Substantia nigra (tissue), 51 donors: ENCODE measurements at places on chromosomes 4 and X.

- DNase-seq, result no peak
These were observed 16.5 kb downstream of the CYBB start for GRCh38 chrX:37796310-37796709.

GRCh38 chrX:120725874-120726273 is 96.0 kb upstream of the C1GALT1C1 start:
- no peak for DNase-seq

- no peak for DNase-seq
These were observed 20.9 kb downstream of the KLB start for GRCh38 chr4:39427520-39428114.

DNA sequence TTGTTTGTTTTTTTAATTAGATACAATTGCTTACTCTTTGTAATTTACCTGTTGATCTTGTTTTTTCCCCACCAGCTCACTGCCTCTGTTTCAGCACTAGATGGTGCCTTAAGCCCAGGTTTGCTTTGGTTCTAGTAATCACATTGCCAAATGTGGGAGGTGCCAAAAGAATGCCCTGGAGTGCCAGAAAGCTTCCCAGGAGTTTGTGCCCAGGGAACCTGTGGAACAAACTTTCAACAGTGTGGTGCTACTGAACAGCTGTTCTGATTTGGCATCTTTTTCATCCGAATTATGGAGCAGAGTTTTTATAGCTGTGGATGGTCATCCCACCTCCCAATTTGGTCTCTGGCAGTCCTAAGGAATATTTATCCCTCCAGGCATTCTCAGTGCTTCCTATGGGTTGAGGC is 1000.7 kb downstream of the STIM2 start:
- DNase-seq, result no peak

DNA sequence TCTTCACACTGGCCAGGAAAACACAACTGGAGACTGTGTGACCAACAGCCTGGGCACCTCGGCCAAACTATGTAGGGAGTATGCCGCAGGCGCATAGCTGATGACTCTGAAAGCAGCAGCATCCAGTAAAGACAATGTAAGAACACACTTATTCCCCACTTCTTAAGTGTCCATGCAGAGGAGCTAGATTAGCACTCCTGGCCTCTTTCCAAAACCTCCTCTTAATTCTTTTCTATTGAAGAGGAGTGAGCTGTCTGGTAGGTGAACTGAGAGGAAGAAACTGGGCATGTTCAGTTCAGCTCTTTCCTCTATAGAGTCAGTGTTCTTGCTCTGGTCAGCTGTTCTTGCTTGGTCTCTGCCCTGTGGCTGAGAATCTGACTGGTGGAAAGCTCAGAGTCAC is 21.1 kb downstream of the NMU start:
- DNase-seq, result no peak

GRCh38 chr4:102780476-102781144 is 19.8 kb upstream of the MANBA start:
- DNase-seq, result no peak

DNA sequence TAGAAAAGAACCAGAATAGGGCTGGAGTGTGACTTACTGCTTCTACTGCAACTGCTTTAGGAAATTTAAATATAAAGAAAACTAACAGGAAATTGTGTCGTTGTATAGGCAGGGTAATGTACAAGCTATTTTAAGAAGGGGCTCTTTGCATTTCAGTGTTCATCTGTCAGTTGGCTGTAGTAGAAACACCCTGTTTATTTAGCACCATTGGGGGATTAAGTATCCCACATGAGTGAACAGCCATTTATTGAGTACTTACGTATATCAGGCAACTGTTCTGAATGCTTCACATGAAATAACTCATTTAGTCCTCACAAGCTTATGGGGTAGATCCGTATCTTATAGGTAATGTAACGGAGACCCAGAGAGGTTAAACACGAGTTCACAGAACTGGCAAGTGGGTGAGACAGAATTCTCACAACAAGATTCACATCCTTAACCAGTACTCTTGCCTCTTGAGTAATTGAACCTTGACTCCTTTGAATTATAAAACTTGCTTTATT is 23.9 kb downstream of the STIM2 start:
- no peak for DNase-seq

DNA sequence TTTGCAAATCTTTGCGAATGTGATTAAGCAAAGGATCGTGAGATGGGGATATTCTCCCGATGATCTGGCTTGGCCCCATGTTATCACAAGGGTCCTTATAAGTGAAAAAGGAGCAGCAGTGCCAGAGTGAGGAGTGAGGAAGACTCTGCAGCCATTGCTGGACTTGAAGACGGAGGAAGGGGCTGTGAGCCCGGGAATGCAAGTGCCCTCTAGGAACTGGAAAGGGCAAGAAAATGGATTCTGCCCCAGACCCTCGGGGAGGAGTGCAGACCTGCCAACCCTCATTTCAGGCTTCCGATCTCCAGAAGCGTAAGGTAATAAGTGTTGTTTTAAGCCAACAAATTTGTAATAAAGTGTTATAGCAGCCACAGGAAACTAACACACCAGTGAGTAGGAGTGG is 76.3 kb downstream of the EVC start:
- no peak for DNase-seq

DNA sequence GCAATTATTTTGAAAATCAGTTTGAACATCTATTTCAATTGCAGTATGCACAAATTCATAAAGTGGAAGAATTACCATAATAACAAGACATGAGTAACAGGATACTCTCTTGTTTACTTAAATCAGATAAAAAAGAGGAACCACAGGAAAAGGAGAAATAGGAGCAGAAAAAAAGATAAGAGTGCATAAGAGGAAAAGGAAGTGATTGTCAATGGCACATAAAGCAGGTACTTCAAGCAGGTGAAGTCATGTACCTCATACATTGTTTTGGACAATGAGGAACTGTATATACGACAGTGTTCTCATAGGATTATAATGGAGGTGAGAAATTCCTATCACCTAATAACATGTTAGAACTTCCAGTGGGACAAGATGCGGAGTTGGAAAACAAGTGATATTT is 334.5 kb upstream of the PCDH7 start:
- no peak for DNase-seq

DNA sequence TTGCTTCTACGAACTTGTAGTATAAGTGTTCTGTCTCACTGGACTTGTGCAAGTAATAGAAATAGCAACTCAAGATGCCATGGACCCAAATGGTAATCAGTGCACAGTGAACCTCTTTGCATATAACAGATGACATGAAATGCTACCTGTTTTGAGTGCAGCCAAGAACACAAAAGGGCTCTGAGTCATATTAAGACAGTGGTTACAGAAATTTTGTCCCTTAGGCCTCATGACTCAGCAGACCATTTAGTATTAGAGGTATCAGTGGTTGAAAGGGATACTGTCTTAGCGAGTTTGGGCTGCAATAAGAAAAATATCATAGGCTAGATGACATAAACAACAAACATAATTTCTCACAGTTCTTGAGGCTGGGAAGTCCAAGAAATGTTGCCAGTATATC is 502.9 kb upstream of the PCDH10 start:
- no peak for DNase-seq

DNA sequence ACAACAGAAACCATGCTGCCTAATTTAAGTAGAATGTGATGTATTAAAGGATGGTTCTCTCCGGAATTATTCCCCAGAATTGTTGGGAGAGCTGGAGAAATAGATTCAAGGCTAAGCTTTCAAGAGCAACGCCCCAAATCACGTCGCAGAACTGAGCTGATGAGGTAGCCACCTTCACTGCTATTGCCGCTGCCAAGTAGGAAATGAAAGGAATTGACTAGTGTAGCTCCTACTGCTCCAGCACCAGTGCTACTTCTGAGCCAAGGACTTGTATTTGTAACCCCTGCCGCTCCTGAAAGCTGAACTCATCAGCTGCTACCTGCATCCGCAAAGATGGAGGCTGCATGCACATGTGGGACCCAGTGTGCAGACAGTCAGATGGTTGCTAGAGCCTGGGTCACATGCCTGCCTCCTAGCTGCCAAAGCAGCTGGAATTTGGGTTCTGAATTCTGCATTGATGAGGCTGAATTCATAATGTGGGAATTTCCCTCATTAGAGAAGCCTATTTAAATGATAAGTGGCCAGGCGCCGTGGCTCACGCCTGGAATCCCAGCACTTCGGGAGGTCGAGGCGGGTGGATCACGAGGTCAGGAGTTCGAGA is 173.9 kb downstream of the PDGFRA start:
- DNase-seq, result no peak

- DNase-seq, result no peak
These were observed 31.3 kb downstream of the HAND2 start for GRCh38 chr4:173498771-173499170.

GRCh38 chr4:151105454-151106032 is 6.1 kb downstream of the RPS3A start:
- no peak for DNase-seq

- no peak for DNase-seq
These were observed 12.2 kb downstream of the MTNR1A start for GRCh38 chr4:186543206-186543605.

DNA sequence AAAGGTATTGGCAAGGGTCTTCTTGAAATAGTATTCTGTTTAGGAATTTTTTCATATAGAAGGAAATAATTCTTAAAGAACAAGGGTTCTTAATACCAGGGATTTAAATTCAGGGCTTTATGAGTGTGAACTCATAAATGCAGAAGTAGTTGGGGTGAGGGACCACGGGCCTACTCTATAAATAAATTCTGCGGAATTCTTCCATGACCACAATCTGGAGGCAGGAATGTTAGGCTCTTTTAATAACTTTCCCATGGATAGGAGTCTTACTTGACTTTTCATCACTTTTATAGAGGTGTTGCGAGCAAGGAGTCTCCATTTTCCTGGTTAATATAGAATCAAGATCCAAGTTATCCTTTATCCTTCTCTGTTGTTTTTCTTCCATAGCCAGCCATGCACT is 76.7 kb upstream of the SLC4A4 start:
- DNase-seq, result no peak

GRCh38 chrX:134374910-134375309 is 85.1 kb upstream of the HPRT1 start:
- no peak for DNase-seq

DNA sequence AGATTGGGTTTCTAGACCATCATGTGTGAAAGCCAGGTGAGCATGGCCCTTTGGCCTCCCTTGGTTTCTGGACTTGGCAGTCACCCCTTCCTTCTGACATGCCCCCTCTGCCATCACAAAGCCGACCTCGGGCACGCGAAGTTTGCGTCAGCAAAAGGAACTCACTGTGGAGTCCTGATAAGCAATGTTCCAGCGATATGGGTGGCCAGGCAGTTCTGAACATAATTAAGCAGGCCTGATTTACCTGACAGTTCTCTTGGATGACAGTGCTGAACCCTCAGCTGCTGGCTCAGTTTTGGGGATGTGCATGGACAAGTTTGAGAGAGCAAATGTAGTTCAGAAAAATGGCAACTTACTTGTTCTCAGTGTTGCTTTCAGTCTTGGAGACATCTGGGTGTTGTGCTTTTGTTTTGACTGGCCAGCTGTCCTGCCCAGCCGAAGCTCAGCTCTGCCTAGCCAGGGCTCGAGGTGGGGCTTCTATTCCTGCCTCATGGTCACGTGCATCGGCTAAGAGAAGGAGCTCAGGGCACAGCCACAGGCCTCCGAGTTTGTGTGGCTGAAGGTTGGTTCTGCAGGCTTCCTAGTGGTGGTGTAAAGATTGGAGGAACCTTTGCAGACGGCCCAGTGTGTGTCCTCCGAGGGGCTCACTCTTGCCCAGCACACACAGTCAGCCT is 78.3 kb downstream of the CLDN34 start:
- DNase-seq, result no peak

GRCh38 chr4:158873795-158874401 is 105.1 kb downstream of the FNIP2 start:
- DNase-seq, result no peak

GRCh38 chr4:148076964-148077363 is 345.1 kb downstream of the ARHGAP10 start:
- no peak for DNase-seq

GRCh38 chrX:10660171-10660570 is 39.8 kb upstream of the MID1 start:
- no peak for DNase-seq

GRCh38 chrX:21581479-21581878 is 76.7 kb downstream of the KLHL34 start:
- no peak for DNase-seq

DNA sequence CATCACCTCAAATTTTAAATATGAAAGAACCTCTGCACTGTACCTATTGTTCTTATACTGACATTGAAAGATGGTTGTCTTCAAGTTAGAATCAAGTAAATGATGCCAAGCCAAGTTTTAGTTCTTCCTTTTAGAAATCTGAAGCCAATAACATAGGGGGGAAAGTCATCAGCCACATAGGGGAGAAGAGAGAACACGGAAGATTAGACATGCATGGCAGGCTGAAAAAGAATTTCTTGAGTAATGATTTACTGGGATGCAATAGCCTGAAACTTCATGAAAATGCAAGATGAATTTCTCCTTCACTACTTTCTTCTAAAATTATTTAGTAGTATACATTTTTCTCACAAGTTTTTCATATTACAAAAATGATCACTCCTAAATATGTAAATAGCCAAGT is 13.6 kb upstream of the EPGN start:
- no peak for DNase-seq

DNA sequence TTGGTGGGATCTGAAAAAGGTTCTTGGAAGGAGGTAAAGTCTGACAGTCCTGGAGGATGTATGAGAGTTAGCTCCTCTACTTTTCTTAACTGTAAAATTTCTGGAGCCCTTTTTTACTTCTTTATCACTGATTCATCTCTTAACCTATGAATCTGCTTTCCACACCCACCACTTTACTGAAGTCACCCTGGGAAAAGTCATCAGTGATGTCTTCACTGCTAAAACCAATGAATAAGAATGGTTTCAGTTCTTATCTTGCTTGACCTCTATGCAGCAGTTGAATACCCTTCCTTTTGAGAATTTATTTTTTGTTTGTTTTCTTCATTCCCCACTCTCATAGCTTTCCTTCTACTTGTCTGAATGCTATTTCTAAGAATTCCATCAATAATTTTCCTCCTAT is 80.0 kb downstream of the AREG start:
- no peak for DNase-seq

GRCh38 chr4:17544205-17544604 is 29.2 kb downstream of the CLRN2 start:
- DNase-seq, result peak; percentile 83

- no peak for DNase-seq
These were observed 148.9 kb upstream of the GALNT7 start for GRCh38 chr4:173019664-173020063.

GRCh38 chr4:10178763-10179162 is 62.2 kb upstream of the WDR1 start:
- no peak for DNase-seq

DNA sequence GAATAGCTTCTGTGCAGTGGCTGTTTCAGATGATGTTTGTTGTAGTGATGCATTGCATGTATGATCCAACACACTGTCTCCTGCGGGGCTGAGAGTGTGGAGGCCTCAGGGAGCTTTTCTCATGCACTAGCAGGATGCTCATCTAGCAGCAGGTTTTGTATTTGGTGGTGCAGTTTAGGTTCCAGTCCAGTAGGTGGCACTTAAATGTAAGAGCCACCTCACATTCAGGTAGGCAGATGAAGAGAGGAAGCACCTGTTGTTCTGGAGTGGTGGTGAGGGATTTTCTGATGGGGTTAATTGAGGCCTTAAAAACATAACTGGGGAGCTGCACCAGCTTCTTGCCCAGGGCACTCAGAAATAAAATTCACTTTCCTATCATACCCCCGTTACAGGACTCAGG is 300.9 kb downstream of the SPIN4 start:
- no peak for DNase-seq

- DNase-seq, result no peak
These were observed 96.0 kb upstream of the ATOH1 start for GRCh38 chr4:93732509-93732908.

GRCh38 chrX:27675493-27675892 is 85.3 kb downstream of the DCAF8L2 start:
- no peak for DNase-seq
